Thoracic aorta endothelial cell (primary cell): ENCODE measurements at places on chromosomes 1 and 21. TPM values are rescaled to one million over a fixed set of nuclear protein-coding genes. Genes with fewer than 3 reads are reported as not detected.

ARHGEF16 gene
- total RNA-seq, result 0.27 and 1.0 TPM in 2 replicates

HEYL gene
- total RNA-seq, result not detected in 2 replicates

CENPS gene
- 16.6 and 17.6 TPM in 2 replicates for total RNA-seq

SLC16A4 gene
- total RNA-seq, result 6.9 and 9.6 TPM in 2 replicates

EPS8L3 gene
- total RNA-seq, result not detected in 2 replicates

SLC6A17 gene
- 0.13 and 0.22 TPM in 2 replicates for total RNA-seq

TBX15 gene
- under 0.01 and 0.07 TPM in 2 replicates for total RNA-seq

IER5 gene
- 17.6 and 19.4 TPM in 2 replicates for total RNA-seq

NBPF19 gene
- total RNA-seq, result 6.4 and 7.2 TPM in 2 replicates

SYTL1 gene
- 0.07 TPM in 1 of 2 replicates, not detected in the other for total RNA-seq

HLX gene
- total RNA-seq, result 13.2 and 20.8 TPM in 2 replicates

PADI4 gene
- total RNA-seq, result not detected in 2 replicates

CRYBG2 gene
- total RNA-seq, result not detected in 2 replicates

SPRR5 gene
- not detected in 2 replicates for total RNA-seq

CYP4B1 gene
- not detected in 2 replicates for total RNA-seq

CCDC30 gene
- total RNA-seq, result 0.53 and 0.72 TPM in 2 replicates

TMEM125 gene
- total RNA-seq, result not detected in 2 replicates

ACTL8 gene
- total RNA-seq, result not detected in 2 replicates

GCSAML gene
- total RNA-seq, result not detected in 2 replicates

RHD gene
- not detected in 2 replicates for total RNA-seq

PCBP3 gene
- 0.29 and 0.40 TPM in 2 replicates for total RNA-seq

CD1B gene
- not detected in 2 replicates for total RNA-seq

OR6K3 gene
- not detected in 2 replicates for total RNA-seq

ADCY10 gene
- total RNA-seq, result under 0.01 and 0.07 TPM in 2 replicates

ZYG11A gene
- 1.1 and 1.2 TPM in 2 replicates for total RNA-seq

IQCC gene
- 1.1 and 1.9 TPM in 2 replicates for total RNA-seq

TMEM269 gene
- total RNA-seq, result 0.13 TPM in 1 of 2 replicates, not detected in the other

LRRC3 gene
- 2.4 and 3.0 TPM in 2 replicates for total RNA-seq

OPRD1 gene
- not detected in 2 replicates for total RNA-seq

TAS1R1 gene
- 0.07 TPM in 1 of 2 replicates, not detected in the other for total RNA-seq

PTPN7 gene
- total RNA-seq, result 0.27 and 0.36 TPM in 2 replicates

AMY1B gene
- not detected in 2 replicates for total RNA-seq

TTC24 gene
- total RNA-seq, result not detected in 2 replicates

ZNF593OS gene
- total RNA-seq, result not detected in 2 replicates

PKLR gene
- not detected in 2 replicates for total RNA-seq

HSD3B2 gene
- not detected in 2 replicates for total RNA-seq

MRPS15 gene
- total RNA-seq, result 87.2 and 89.7 TPM in 2 replicates

FLG2 gene
- total RNA-seq, result not detected in 2 replicates

SLC26A9 gene
- total RNA-seq, result 0.22 TPM in 1 of 2 replicates, not detected in the other

PPFIA4 gene
- 0.29 and 1.5 TPM in 2 replicates for total RNA-seq

CD5L gene
- not detected in 2 replicates for total RNA-seq

CHIT1 gene
- total RNA-seq, result not detected in 2 replicates

RAP1GAP gene
- under 0.01 and 0.07 TPM in 2 replicates for total RNA-seq

NLRP3 gene
- total RNA-seq, result 0.14 TPM in 1 of 2 replicates, not detected in the other

KCNN3 gene
- 0.40 and 0.93 TPM in 2 replicates for total RNA-seq

CIART gene
- total RNA-seq, result 0.93 and 1.1 TPM in 2 replicates

TNFRSF18 gene
- not detected in 2 replicates for total RNA-seq

GNAT2 gene
- 0.13 and 0.22 TPM in 2 replicates for total RNA-seq

LZIC gene
- total RNA-seq, result 42.9 and 47.2 TPM in 2 replicates

MYOC gene
- not detected in 2 replicates for total RNA-seq

DMRTA2 gene
- not detected in 2 replicates for total RNA-seq

AZIN2 gene
- total RNA-seq, result 1.2 and 1.4 TPM in 2 replicates

PTGFR gene
- under 0.01 and 0.14 TPM in 2 replicates for total RNA-seq
